Cerebellum (tissue), 4 donors: ENCODE measurements at places on chromosomes 2 and 18.

DNA sequence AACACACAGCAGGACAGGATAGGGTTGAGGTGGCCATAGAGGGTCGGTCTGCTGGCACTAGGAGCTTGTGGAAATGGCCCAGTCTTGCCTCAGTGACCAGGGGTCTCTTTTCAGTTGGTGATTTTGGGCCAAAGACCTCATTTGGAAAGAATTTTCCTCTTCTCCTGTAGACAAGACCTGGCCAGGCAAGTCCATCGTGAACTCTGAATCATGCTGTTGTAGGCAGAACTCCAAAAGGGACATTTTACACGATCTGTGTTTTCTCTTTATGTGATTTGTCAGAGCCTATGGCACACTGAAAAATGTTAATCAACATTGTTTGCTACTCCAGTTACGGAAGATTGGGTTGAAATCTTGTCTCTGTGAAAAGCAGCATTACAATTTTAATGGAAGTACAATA is 126.1 kb upstream of the PXDN start:
- DNase-seq, result no peak

DNA sequence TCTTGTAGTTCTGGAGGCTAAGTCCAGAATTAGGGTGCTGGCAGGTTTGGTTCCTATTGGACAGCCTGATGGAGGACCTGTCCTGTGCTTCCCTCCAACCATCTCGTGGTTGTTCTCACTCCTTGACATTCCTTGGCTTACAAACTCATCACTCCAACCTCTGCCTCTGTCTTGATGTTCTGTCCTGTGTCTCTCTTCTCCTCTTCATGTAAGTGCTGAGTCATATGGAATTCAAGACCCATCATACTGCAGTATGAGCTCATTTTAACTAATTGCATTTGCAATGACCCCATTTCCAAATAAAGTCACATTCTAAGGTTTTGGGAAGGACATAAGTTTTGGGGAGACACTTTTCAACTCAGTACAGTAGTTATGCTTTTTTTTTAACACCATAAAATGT is 374.7 kb downstream of the TRIB2 start:
- DNase-seq, result no peak

- DNase-seq, result no peak
These were observed 169.8 kb downstream of the SH3RF3 start for GRCh38 chr2:109298851-109299250.

GRCh38 chr2:173075781-173076580 is at the start of gene MAP3K20:
MAP3K20 (plus strand) TSS chr2:173075846; CDS start chr2:173091032, 15,186 bp downstream.
- DNase-seq, result peak; percentile 19

GRCh38 chr2:37085731-37086147 is 1.4 kb downstream of the GPATCH11 start:
- no peak for DNase-seq
